HFFc6 (cell line): ENCODE measurements at places on chromosomes 3 and 15.

- H3K36me3 ChIP-seq = peaks cover 21% of the 10 kb centered on the region
- H3K4me3 ChIP-seq = no peak overlapping the region
- H3K4me1 ChIP-seq = peaks cover 31% of the 10 kb centered on the region
- peak overlapping the region; percentile 32; the same call in 1 of the 2 replicates for H3K27ac ChIP-seq
Observed at GRCh38 chr3:71160785-71161546, 422.6 kb downstream of the FOXP1 start.

- no peaks in the 10 kb centered on the region; the same call in 1 of the 2 replicates for H3K27me3 ChIP-seq
- peaks cover 7% of the 10 kb centered on the region for H3K4me1 ChIP-seq
- H3K4me3 ChIP-seq = no peak overlapping the region
- H3K36me3 ChIP-seq = peaks cover 8% of the 10 kb centered on the region; the same call in 1 of the 2 replicates
Observed at GRCh38 chr3:57252404-57252803, 24.9 kb downstream of the APPL1 start.

- H3K27ac ChIP-seq = 0 out of 2 replicates have a peak overlapping the region, but pooled peaks have one; percentile 14
- H3K4me3 ChIP-seq = no peak overlapping the region
- H3K36me3 ChIP-seq = peaks cover 28% of the 10 kb centered on the region
Observed at GRCh38 chr3:42213417-42213816, 52.6 kb downstream of the CCK start.

GRCh38 chr3:143671626-143672025 is 176.6 kb downstream of the SLC9A9 start:
- H3K27ac ChIP-seq = no peak overlapping the region
- peaks cover 5% of the 10 kb centered on the region for H3K27me3 ChIP-seq
- no peak overlapping the region for H3K4me3 ChIP-seq
- no peaks in the 10 kb centered on the region for H3K36me3 ChIP-seq

GRCh38 chr15:63422891-63423590 is 41.4 kb upstream of the CA12 start:
- no peak for DNase-seq
- peaks cover 14% of the 10 kb centered on the region for H3K4me1 ChIP-seq
- H3K4me3 ChIP-seq = no peak overlapping the region
- H3K36me3 ChIP-seq = peaks cover 10% of the 10 kb centered on the region

DNA sequence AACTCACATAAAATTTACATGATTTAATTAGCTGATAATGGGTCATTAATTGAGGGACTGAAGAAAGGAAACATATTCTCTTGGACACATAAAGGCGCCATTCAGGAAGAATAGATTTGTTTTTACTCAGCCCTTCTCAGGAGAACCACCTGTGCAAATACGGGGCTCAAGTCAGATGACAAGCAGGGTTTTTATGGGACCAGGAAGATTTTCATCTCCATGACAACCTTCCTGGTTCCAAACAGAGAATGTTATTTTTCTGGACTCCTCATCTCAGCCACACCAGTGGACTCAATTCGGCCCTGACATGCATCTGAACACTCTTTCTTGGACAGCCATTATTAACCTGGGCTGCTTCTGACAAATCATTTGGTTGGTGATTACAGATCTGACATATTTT is 120.5 kb downstream of the PDZRN3 start:
- H3K27me3 ChIP-seq = no peaks in the 10 kb centered on the region; the same call in 1 of the 2 replicates
- peaks cover 63% of the 10 kb centered on the region for H3K4me1 ChIP-seq
- H3K36me3 ChIP-seq = no peaks in the 10 kb centered on the region

GRCh38 chr15:63994073-63994600 is 52.1 kb downstream of the DAPK2 start:
- H3K27me3 ChIP-seq = peaks cover 6% of the 10 kb centered on the region
- H3K4me1 ChIP-seq = peaks cover 23% of the 10 kb centered on the region
- no peaks in the 10 kb centered on the region for H3K36me3 ChIP-seq
- H3K4me3 ChIP-seq = no peak overlapping the region
- DNase-seq = no peak

DNA sequence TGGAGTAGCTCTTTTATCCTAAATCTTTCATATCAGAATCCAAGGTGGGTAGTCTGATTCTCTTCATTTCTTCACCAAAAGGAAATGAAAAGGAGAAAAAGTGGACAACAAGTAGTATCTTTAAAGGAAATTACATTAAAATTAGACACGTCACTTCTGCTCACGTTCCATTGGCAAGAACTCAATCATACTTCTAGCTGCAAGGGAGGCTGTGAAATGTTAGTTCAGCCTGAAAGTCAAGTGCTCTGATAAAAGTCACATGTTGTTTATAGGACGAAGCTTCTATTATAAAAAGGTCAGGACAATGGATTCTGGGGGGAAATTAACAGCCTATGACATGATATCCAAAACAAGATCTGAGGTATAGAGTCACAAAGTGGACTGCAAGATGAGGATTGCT is 164.6 kb upstream of the MCTP2 start:
- DNase-seq = no peak
- peaks cover 16% of the 10 kb centered on the region for H3K36me3 ChIP-seq
- H3K4me3 ChIP-seq = no peak overlapping the region
- H3K27ac ChIP-seq = no peak overlapping the region
- H3K27me3 ChIP-seq = peaks cover 9% of the 10 kb centered on the region; the same call in 1 of the 2 replicates

GRCh38 chr3:120432150-120432860 is 18.5 kb downstream of the FSTL1 start:
- peaks cover 100% of the 10 kb centered on the region for H3K4me1 ChIP-seq
- peak; percentile 77 for DNase-seq
- peaks cover 71% of the 10 kb centered on the region for H3K36me3 ChIP-seq

DNA sequence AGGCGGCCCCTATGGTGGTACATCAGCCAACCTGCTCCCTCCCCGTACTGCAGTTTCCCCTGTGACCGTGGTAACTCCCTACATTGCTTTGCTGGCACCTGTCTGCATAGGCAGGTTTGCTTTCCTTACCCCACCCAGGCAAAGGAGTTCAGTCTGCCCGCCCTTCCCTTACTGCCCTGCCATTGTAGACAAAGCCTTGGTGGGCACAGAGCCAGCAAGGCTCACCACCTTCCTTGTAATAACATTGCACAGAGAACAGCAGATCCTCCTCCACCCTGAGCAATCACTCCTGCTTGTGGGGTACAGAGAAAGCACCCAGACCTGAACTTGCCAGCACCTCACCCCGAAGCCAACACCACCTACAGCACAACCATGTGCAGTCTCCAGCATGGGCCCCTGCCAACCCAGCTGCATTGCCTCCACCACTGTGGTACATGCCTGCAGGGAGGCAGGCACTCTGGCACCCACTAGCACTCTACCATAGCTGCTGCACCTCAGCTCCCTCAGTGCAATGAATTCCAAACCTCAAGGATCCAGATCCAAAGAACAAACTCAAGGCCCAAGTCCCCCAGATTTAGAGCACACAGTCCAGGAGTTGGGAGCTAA is 192.7 kb upstream of the KCNMB2 start:
- peaks cover 22% of the 10 kb centered on the region for H3K4me1 ChIP-seq
- H3K4me3 ChIP-seq = no peak overlapping the region
- no peaks in the 10 kb centered on the region; the same call in 1 of the 2 replicates for H3K27me3 ChIP-seq
- no peak for DNase-seq
- H3K27ac ChIP-seq = no peak overlapping the region

DNA sequence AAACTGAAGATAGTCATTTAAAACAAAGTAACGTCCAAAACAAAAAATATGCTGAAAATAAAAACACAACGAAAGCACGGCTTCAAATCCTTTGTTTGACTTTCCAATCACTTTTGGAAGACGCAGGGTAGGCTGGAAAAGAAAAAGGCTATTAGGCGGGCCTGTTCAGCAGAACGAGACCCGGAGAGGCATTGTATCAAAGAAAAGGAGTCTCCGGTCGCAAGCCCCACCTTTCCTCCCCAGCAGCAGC is 691 bp downstream of the SENP7 start:
- no peak for DNase-seq
- peaks cover 1% of the 10 kb centered on the region for H3K27me3 ChIP-seq
- peaks cover 36% of the 10 kb centered on the region for H3K4me1 ChIP-seq
- H3K36me3 ChIP-seq = peaks cover 11% of the 10 kb centered on the region

- peaks cover 27% of the 10 kb centered on the region for H3K27me3 ChIP-seq
- H3K4me3 ChIP-seq = no peak overlapping the region
- peaks cover 13% of the 10 kb centered on the region for H3K4me1 ChIP-seq
- no peak overlapping the region for H3K27ac ChIP-seq
- DNase-seq = peak; percentile 29
- no peaks in the 10 kb centered on the region for H3K36me3 ChIP-seq
Observed at GRCh38 chr15:70245932-70246622, 148.4 kb upstream of the TLE3 start.

GRCh38 chr3:134039161-134039862 is 9.6 kb upstream of the SLCO2A1 start:
- H3K27ac ChIP-seq = no peak overlapping the region
- peaks cover 3% of the 10 kb centered on the region; the same call in 1 of the 2 replicates for H3K4me1 ChIP-seq
- peaks cover 7% of the 10 kb centered on the region for H3K27me3 ChIP-seq
- no peaks in the 10 kb centered on the region; the same call in 1 of the 2 replicates for H3K36me3 ChIP-seq
- no peak for DNase-seq

DNA sequence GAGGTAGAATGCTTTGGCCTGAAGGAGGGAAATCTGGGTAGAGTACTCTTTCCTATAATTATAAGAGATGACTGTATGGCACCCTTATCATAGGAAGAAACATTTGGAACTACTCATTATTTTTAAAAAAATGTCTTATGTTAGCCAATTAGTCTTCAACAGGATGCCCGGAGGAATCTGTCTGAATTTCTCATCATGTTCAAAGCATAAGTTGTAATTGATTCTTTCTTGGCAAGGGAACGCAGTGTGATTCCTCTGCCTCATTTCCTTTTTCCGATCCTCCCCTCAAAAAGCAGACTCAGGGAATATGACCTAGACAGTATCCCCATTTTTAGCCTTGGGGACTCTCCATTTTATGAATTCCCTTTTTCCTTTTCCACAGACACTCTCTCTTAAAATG is 165.1 kb downstream of the IL5RA start:
- no peak overlapping the region for H3K4me3 ChIP-seq
- no peaks in the 10 kb centered on the region for H3K4me1 ChIP-seq

DNA sequence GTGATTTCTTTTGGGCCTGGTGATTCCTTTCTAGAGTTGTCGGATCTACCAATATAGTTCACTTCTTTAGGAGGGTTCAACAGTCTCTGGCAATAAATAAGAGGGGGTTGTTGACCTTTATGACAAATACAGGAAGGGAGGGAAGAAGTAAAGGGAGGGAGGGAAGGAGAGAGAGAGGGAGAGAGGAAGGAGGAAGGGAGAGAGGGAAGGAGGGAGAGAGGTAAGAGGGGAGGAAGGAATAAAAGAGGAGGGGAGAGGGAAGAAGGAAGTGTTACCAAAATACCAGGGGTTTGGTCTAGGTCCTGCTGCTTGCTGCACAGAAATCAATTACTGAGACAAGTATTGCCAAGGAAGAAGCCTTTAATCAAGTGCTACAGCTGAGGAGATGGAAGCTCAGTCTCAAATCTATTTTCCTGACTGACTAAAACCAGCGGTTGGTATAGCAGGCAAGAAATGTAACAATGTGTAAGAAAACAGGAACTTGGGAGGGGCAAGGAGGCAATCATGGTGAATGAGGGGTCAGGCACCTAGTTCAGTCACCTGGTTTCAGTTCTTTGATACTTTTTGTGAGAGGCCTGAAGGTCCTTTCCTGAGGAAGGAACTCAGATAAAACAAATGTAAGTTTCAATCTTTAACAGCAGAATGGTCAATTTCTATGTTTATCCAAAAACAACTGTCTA is 14.1 kb upstream of the TMEM40 start:
- H3K4me1 ChIP-seq = no peaks in the 10 kb centered on the region
- no peak overlapping the region for H3K27ac ChIP-seq
- H3K27me3 ChIP-seq = peaks cover 15% of the 10 kb centered on the region
- no peak overlapping the region for H3K4me3 ChIP-seq
- DNase-seq = no peak
- H3K36me3 ChIP-seq = 0 out of 2 replicates have a peak, but pooled peaks cover 6% of the 10 kb centered on the region

DNA sequence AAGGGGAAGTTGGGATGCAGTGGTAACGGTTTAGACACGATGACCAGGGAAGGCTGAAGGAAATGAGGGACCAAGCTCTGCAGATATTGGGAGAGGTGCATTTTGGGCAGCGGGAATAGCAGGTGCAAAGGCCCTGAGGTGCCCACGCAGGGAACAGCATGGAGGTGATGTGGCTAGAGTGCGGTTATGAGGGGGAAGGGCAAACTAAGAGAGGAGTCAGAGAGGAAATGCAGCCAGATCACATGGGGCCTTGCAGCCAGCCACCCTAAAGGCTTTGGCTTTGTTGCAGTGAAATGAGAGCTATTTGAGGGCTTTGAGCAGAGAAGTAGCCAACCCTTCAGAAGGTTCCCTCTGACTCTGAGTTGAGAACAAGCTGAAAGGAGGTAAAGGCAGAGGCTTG is 2.6 kb downstream of the SPATA12 start:
- no peak overlapping the region for H3K4me3 ChIP-seq
- H3K27ac ChIP-seq = no peak overlapping the region

- H3K4me1 ChIP-seq = no peaks in the 10 kb centered on the region
- no peaks in the 10 kb centered on the region for H3K36me3 ChIP-seq
- no peak overlapping the region for H3K27ac ChIP-seq
- peaks cover 4% of the 10 kb centered on the region; the same call in 1 of the 2 replicates for H3K27me3 ChIP-seq
Observed at GRCh38 chr15:79736435-79737000, 160.3 kb downstream of the MTHFS start.

- H3K4me3 ChIP-seq = no peak overlapping the region
- no peak overlapping the region for H3K27ac ChIP-seq
- no peaks in the 10 kb centered on the region for H3K36me3 ChIP-seq
- DNase-seq = no peak
- peaks cover 17% of the 10 kb centered on the region for H3K27me3 ChIP-seq
Observed at GRCh38 chr3:184423561-184423960, 43.7 kb downstream of the CHRD start.

- no peak overlapping the region for H3K27ac ChIP-seq
- no peak for DNase-seq
- H3K4me1 ChIP-seq = peaks cover 61% of the 10 kb centered on the region
- no peak overlapping the region for H3K4me3 ChIP-seq
Observed at GRCh38 chr3:160125258-160125657, 100.0 kb upstream of the C3orf80 start.

- peaks cover 11% of the 10 kb centered on the region for H3K27me3 ChIP-seq
- H3K36me3 ChIP-seq = peaks cover 2% of the 10 kb centered on the region; the same call in 1 of the 2 replicates
- no peak overlapping the region; the same call in 1 of the 2 replicates for H3K27ac ChIP-seq
- peak; percentile 63 for DNase-seq
Observed at GRCh38 chr3:152474585-152474984, 205.9 kb downstream of the MBNL1 start.

- H3K4me3 ChIP-seq = no peak overlapping the region
- no peaks in the 10 kb centered on the region for H3K36me3 ChIP-seq
- no peak for DNase-seq
- H3K27me3 ChIP-seq = no peaks in the 10 kb centered on the region
- H3K4me1 ChIP-seq = peaks cover 49% of the 10 kb centered on the region
- peak overlapping the region; percentile 43; the same call in 1 of the 2 replicates for H3K27ac ChIP-seq
Observed at GRCh38 chr3:179432021-179432420, 19.2 kb downstream of the GNB4 start.

- peak overlapping the region; percentile 78 for H3K27ac ChIP-seq
Observed at GRCh38 chr15:70271422-70272088, 173.8 kb upstream of the TLE3 start.

DNA sequence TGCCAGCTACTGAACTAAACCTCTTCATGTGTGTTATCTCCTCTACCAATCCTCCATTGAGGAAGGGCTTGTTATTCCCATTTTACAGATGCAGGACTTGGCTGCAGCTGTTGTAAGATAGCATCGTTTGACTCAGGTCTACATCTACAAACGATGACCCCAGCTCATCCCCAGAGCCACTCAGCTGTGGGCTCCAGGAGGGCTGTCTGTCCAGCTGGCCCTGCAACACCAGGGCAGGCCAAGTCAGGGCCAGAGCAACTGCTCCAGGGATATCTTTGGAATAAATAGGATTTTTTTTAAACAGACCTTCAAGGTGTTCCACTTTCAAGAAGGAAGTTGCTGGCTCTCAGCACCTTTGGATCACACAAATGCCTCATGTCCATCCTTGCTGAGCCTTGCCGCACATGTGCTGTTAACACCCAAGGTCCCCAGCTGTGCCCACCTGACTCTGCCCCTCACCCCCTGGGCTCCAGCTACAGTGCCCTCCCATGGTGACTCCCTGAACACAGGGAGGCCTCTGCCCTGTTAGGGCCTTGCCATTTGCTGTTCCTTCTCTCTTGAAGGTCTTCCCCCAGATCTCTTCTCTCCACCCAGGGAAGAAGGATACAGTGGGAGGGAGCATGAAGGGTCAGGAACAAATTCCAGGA is 31.0 kb downstream of the ALDH1L1 start:
- H3K36me3 ChIP-seq = no peaks in the 10 kb centered on the region
- no peaks in the 10 kb centered on the region for H3K4me1 ChIP-seq
- no peak overlapping the region for H3K4me3 ChIP-seq
- DNase-seq = no peak
- H3K27ac ChIP-seq = no peak overlapping the region
